ENCODE measurements at places on chromosomes 3 and 15.
A peak's percentile ranks its signal among the peaks of the same experiment; 100 is the strongest.

DNA sequence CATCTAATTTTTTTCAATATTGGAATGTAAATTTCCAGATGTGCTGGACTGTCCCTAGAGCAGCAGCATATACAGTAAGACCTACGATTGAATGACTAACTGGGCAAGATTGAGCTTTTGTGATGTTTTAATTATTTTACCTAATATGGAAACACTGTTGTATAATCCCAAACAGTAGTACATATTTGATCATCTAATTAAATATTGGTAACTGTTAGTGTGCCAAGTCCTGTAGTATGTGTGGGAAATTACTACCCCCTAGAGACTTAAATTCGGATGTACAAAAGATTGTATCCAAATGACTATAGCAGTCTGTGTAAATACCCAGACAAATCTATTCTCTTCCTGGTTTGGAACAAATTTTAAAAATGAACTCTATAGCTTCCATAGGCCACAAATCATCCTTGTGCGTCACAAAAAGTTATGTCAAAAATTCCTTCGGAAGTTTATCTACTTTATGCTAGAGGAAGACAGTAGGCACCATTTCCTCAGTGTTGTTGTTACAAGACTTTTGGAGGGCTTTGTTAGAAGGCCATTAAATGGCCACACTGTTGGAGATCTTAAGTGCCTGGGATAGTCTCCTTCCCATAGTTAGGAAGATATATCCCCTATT, 41.6 kb downstream of the NKIRAS1 start:
- no peak for DNase-seq

DNA sequence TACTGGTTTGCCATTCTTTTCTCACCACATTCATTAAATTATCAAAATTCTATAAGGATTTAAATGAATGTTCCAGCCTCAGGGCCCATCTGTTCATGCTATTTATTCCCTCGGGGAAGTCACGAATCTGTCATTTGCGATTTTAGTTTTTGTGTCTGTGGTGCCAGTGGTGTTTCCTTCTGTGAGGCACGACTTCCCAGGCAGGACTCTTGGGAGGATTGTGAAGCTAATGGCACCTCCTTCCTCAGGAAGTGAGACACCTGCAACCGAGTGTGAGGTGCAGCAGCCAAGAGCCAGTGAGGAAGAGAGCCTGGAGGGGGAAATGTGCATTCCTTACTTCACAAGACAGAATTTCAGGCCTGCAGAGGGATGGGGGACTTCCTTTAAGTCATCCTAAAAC, 24.1 kb downstream of the SV2B start:
- no peak for DNase-seq

DNA sequence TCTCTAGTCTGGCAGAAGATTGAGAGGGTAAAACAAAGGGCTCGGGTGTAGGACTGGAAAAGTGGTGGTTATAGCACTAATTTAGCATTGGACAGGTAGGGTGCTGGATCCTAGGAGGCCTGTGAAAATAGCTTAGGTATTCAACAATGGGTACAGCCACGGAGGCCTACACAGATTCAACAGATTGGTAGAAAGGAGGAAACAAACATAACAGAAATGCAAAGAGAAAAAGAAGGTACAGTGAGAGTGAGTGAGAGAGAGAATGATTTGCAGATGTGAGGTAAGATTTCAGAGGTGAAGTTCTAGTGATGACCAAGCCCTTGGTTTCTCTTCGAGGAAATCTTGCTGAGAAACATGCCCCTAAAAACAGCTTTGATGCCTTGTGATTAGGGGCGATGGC, 37.9 kb downstream of the ADIPOQ start:
- peak; percentile 12 for DNase-seq

DNA sequence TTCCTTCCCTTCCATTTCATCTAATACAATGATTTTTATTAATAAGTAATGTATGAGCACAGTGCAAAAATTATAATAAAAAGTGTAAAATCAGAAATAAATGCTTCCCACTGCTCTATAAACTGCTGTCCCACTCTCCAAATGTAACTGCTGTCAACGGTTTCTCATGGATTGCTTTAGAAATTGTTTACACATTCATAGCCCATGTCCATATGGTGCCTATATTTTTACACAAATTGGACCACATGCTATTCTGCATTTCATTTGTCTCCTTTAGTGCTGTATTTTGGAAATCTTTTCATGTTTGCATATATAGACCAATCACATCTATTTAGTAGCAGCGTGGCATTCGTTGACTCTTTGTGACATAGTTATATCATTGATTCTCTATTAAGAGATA, 164.7 kb upstream of the SLCO3A1 start:
- no peak for DNase-seq

GRCh38 chr15:100350434-100351226, 8.9 kb upstream of the ADAMTS17 start:
- DNase-seq, result no peak

GRCh38 chr3:103862415-103862814, 1427.6 kb downstream of the ZPLD1 start:
- DNase-seq, result no peak

GRCh38 chr3:45123030-45123429, 23.1 kb downstream of the CDCP1 start:
- no peak for DNase-seq

DNA sequence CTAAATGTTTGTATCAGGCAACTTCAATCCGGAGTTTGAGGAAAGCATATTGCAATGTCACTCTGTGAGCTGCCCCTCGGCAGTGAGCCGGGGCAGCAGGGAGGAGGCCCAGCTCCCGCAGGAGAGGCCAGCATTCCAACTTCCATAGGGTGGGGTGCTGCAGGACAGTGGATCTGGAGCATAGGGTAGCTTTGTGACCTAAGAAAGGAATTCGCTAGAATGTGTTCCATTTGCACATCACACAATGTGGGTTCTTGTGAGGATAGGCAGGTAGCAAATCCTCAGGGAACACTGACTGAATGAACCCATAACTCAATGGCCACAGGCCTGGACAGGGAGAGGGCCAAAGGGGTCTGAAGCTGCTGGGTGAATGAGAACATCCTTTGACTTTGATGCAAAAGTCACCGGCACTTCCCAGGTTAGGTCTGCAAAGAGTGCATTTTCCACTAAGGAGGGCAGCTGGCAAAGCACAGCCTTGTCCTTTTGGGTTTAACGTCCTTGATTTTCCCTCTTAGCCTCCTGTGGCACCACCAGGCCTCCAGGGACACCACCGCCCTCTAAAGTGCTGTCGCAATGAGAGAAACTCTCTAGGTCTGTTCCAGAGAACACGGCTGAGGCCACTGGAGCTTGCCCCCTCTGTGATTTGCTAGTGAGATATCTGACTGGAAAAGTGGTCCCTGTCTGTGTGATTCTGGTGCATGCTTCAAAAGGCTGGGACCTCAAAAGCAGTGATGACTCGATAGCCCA, 36.2 kb downstream of the GABRB3 start:
- no peak for DNase-seq

GRCh38 chr3:13494463-13495350, 14.6 kb downstream of the HDAC11 start:
- DNase-seq, result no peak

- DNase-seq, result no peak
Measured at GRCh38 chr3:134625885-134626741, 24.7 kb downstream of the KY start.

DNA sequence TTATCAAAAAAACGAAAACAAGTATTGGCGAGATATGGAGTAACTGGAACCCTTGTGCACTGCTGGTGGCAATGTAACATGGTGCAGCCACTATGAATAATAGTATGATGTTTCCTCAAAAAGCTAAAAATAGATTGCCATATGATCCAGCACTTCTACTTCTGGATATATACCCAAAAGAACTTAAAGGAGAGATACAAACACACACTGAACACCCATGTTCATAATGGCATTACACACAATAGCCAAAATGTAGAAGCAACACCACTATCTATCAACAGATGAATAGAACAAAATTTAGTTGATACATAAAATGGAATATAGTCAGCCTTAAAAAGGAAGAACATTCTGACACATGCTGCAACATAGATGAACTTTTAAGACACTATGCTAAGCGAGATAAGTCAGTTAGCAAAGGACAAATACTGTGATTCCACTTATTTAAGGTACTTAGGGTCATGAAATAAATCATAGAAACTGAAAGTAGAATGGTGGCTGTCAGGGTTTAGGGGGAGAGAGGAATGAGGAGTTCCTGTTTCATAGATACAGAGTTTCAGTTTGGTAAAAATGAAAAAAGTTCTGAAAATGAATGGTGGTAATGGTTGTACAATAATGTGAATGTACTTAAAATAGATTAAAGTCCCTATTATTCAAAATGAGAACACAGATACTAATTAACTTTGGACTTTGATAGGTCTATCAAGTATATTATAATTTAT, 59.4 kb upstream of the IMPG2 start:
- no peak for DNase-seq

DNA sequence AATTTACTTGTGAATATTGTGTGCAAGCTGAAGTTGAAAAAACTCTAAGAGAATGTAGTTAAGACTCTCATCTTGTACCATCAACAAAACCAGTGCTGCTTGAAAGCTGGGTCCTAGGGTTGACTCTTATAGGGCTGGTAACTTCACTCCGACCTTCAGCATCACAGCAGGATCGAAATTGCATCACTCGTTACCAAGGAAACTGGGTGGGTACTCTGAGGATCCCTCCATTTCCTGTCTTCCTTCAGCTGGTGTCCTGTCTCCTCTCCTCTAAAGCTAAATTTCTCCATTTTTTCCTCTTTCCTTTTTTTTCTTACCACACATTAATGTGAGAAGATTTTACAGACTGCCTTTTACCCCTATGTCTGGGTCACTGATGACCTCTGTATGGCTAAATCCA, 3.0 kb upstream of the APH1B start:
- DNase-seq, result peak; percentile 21

GRCh38 chr15:101449471-101450402, 39.8 kb downstream of the PCSK6 start:
- DNase-seq, result no peak

- no peak for DNase-seq
Measured at GRCh38 chr3:52242039-52242438, 3.1 kb upstream of the TWF2 start.

DNA sequence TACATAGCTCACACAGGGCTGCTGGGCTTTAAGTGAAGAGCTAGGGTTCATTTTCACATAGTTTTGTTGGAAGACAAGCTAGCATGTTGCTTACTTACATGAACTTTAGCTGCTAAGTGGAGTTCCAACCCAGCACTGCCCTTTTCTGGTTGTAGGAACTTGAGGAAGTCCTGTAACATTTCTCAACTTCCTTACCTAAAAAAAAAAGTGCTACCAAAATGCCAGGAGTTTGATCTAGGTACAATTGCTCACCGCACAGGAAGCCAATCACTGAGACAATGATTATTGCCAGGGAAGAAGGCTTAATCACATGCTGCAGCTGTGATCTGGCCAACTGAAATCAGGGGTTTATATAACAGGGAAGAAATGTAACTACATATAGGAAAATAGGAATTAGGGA, 52.8 kb downstream of the IL12A start:
- DNase-seq, result no peak

DNA sequence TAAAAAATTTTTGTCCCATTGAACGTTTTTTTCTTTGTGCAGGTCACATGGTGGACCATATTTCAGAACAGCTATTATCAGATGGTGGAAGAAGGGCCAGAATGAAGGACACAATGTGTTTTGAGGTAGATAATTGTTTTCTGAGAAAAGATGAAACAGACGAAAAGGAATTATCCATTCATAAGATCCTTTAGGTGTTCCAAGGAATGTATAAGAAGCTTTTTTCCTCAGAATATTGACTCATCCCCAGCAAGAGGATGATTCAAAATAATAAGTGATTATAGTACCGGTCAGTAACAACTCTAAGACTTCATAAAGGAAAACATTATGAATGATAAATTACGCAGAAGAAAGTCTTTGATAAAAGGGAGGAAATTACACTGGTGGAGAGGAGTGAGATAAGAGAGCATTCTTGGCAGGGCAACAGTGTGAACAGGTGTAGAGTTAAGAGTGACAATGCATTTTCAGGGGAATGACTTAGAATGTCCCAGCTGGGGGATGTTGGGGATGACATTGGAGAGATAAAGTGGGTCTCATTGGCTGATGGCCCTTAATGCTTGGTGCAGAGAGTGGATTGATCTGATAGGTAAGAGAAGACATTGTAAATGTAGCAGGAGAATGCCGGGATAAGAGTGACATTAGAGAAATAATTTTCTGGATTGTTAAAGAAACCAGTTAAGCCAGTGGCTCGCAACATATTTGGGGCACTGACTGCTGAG, 27.0 kb upstream of the AQP9 start:
- DNase-seq, result no peak

DNA sequence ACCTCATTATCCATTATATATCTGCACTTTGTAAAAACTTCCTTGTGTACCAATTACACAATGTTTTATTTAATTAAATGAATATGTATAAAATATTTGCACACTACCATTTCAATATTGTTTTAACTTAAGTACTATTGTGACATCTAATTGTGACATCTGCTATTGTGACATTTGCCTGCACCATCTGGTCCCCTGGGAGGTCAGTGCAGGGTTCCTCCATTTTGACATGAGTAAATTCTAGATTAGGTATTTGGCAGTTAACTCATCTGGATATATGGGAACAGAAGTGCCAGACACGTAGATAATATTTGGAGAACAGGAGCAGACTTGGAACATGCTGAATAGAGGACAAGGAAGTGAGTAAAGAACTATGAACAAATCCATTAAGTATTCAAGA, 332.1 kb downstream of the VGLL3 start:
- DNase-seq, result no peak

- no peak for DNase-seq
Measured at GRCh38 chr3:127786353-127787070, 35.8 kb downstream of the MGLL start.

- no peak for DNase-seq
Measured at GRCh38 chr3:16504242-16504641, 9.3 kb downstream of the RFTN1 start.

DNA sequence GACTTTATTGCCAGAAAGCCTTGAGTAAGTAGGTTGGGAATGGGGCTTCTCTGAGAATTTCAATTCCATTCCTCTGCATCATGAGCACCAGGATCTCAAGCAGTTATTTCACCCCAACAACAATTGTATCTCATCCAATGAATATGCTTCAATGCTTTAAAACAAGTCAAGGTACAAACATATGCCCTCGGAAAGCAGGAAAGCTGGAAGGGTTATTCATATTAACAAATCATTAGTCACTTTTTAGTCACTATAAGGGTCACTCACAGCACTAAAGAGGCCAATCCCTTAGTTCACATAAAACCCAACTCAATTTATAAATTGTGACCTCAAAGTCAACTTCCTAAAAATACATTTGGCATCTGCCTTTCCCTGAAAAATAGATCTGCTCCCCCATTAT, 16.2 kb downstream of the MB21D2 start:
- DNase-seq, result no peak

DNA sequence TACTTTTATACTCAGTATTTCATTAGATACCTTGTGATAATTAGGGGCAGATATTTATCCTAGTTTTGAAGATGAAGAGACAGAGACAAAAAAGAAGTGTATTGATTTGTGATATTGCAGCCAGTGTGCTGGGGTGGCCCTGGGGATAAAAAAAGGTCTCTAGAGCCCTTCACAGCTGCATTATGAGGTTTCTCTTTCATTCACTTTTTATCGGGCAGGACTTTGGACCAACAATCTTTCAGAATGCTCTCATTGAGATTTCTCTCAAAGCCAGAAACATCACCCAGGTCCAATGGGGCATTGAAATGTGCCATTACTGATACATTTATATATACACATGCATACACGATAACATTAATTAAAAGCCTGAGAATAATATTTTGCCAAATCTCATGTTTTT, 20.5 kb upstream of the SELENOT start:
- DNase-seq, result no peak

- peak; percentile 75 for DNase-seq
Measured at GRCh38 chr3:42501681-42502428, 588 bp upstream of the VIPR1 start.

Data from activated naive CD4-positive, alpha-beta T cell treated with anti-CD3 and anti-CD28 coated beads for 36 hours (primary cell).